Heart right ventricle (tissue), 16 donors: ENCODE measurements at places on chromosomes 3 and 15. TPM values are rescaled to one million over a fixed set of nuclear protein-coding genes. Genes with fewer than 3 reads are reported as not detected.

GABRR3 gene
- not detected for total RNA-seq

ZMYND10 gene
- total RNA-seq, result not detected

SLC22A14 gene
- total RNA-seq, result not detected

NLGN1 gene
- total RNA-seq, result 10.0 TPM

SLC15A2 gene
- 2.5 TPM for total RNA-seq

CEP63 gene
- 29.9 TPM for total RNA-seq

GRCh38 chr3:112873632-112874031, 27.0 kb upstream of the CD200R1L start:
- no peak overlapping the region for H3K27ac ChIP-seq
- no peaks in the 10 kb centered on the region for H3K4me1 ChIP-seq
- no peaks in the 10 kb centered on the region for H3K36me3 ChIP-seq
- DNase-seq, result no peak
- no peak overlapping the region for H3K4me3 ChIP-seq

GRCh38 chr3:115211810-115212492, 64.9 kb upstream of the ZBTB20 start:
- no peaks in the 10 kb centered on the region for H3K27me3 ChIP-seq
- no peaks in the 10 kb centered on the region for H3K36me3 ChIP-seq
- H3K4me3 ChIP-seq, result no peak overlapping the region

DNA sequence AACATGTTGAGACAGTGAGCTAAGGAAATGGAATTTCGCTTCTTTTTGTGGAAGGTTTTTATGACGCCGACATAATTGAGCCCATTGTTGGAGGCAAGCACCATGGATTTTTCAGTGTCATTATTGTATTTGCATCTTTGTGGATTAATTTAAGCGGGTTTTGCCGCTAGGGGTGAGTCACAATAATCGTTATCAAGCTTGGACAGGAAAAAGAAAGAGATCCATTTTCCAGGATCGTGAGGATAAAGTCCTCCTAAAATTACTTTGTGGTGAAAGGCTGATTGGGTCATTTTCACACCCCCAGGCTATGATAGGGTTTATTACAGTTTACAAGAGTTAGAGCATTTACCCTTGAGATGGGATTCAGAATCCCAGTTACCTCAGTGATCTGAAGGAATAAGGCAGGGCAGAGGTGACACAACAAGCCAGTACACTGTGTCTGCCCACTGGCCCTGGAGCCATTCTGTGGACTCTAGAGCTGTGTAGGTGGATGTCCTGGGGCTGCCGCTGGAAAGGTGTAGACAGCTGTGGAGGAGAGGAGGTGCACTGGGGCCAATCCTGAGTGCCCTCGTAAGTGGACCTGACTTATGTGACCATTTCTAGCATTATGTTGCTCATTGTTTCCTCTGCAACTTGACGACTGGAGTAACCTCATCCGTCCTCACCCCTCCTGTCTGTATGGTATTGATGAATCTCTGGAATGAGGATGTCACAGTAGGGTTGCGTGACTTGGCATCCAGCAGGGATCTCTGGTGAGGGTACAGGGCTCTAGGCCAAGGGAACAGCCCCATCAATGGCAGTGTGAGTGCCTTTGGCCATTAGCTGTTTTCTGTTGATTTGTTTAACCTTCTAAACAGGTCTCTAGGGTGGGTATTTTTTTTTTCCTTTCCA, 370.1 kb downstream of the LRTM1 start:
- no peak overlapping the region for H3K4me3 ChIP-seq
- H3K36me3 ChIP-seq, result no peaks in the 10 kb centered on the region
- no peaks in the 10 kb centered on the region for H3K27me3 ChIP-seq
- H3K27ac ChIP-seq, result no peak overlapping the region

GRCh38 chr3:40191850-40192448, 117.6 kb upstream of the EIF1B start:
- no peak overlapping the region for H3K4me3 ChIP-seq
- no peaks in the 10 kb centered on the region for H3K27me3 ChIP-seq
- H3K27ac ChIP-seq, result no peak overlapping the region
- no peaks in the 10 kb centered on the region for H3K36me3 ChIP-seq

DNA sequence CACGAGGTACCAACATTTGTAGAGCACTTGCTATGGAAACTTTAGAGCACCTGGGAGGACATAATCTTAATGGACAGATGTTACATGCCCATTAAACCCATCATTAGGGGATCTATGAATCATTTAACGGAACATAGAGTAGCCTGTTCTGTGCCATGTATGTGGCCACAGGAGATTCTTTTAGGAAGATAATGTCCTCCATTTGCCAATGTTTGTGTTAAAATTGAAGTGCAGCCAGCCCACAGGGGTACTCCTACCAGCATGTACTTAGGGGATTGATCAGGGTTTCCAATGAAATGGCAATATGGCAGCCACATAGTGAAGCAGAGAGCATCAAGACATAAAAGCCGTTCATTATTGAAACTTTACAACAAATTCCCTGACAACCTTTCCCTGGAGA, 70.7 kb downstream of the TNIK start:
- H3K27me3 ChIP-seq, result no peaks in the 10 kb centered on the region
- peaks cover 5% of the 10 kb centered on the region for H3K4me1 ChIP-seq
- no peak overlapping the region for H3K27ac ChIP-seq
- no peaks in the 10 kb centered on the region for H3K36me3 ChIP-seq
- no peak for DNase-seq
- H3K4me3 ChIP-seq, result no peak overlapping the region

GRCh38 chr3:165169368-165169767, 26.8 kb downstream of the SLITRK3 start:
- H3K36me3 ChIP-seq, result no peaks in the 10 kb centered on the region
- no peak overlapping the region for H3K27ac ChIP-seq
- H3K27me3 ChIP-seq, result no peaks in the 10 kb centered on the region
- no peaks in the 10 kb centered on the region for H3K4me1 ChIP-seq
- no peak overlapping the region for H3K4me3 ChIP-seq

DNA sequence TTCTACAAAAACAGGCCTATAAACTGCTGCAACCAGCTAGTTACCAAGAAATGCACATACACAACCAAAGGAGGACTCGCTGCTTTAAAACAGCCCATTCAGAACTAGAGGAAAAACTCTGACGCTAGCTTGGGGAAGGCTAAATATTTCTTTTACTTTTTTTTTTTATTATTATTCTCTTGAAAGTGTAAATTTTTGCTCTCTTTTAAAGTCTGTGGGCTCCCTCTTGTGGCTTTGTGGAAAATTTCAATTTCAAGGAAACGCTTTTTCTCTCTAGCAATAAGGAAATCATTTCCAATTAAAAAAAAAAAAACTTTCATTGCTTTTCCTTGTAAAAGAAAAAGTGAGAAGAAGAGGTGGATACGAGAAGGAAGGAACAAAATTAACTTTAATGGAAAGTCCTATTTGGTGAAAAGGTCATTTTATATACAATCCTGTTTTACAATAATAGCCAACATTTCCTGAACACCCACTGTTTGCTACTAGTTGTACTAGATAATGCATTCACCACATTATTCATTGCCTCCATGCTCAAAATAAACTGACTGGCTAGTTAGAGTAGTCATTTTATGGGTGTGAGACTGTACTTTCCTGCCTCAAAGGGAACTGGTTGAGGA, 51.2 kb upstream of the SAMMSON start:
- no peak for DNase-seq
- H3K27ac ChIP-seq, result no peak overlapping the region
- H3K36me3 ChIP-seq, result peaks cover 36% of the 10 kb centered on the region
- no peaks in the 10 kb centered on the region for H3K4me1 ChIP-seq
